ENCODE measurements at places on chromosomes 1 and 21.

GRCh38 chr1:201184307-201185122 is 6.1 kb upstream of the IGFN1 start:
- peak; percentile 63 for DNase-seq

DNA sequence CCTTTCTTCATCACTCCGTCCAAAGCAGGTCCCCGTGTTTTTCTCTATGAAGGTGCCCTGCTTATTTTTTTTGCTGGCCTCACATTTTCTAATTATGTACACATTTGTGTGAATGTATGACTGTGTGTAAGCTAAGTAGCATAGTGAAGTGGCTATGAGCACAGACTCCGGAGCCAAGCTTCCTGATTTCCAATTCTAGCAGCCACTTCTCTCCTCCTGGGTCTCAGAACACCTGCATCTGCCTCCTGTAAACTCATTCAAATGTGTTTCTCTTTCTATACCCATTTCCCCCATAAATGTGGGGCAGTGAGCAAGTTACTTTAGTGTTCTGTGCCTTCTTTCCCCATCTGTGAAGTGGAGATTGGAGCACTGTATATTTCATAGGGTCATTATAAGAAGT is 2.1 kb downstream of the SLAMF6 start:
- no peak for DNase-seq

- DNase-seq: no peak
Measured at GRCh38 chr1:230517786-230518185, 91.7 kb upstream of the PGBD5 start.

DNA sequence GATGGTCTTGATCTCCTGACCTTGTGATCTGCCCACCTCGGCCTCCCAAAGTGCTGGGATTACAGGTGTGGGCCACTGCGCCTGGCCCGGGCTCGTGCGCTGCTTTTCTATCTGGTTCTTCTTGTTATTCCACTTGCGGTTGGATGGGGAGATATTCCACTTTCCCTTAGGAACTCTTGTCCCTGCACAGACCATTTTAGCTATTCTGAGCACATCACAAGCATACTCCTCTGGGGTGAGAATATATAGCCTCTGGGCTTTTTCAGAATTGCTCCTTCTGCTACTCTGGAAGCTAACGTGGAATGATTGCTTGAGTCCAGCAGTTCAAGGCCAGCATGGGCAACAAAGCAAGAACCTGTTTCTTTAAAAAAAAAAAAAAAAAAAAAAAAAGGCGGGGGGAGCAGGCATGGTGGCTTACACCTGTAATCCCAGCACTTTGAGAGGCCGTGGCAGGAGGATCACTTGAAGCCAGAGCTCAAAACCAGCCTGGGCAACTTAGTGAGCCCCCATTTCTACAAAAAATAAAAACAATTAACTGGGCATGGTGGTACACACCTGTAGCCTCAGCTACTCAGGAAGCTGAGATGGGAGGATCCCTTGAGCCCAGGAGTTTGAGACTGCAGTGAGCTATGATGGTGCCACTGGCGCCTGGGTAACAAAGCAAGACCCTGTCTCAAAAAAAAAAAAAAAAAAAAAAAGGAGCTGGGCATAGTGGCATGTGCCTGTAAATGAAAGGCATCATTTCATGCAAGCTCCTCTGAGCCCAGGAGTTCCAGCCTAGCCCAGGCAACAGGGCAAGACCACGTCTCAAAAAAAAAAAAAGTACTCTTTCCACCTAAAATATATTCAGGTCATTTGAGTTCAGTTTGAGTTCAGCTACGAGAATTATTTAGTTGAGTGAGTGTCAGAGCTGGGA is 11.8 kb upstream of the PGD start:
- no peak for DNase-seq

DNA sequence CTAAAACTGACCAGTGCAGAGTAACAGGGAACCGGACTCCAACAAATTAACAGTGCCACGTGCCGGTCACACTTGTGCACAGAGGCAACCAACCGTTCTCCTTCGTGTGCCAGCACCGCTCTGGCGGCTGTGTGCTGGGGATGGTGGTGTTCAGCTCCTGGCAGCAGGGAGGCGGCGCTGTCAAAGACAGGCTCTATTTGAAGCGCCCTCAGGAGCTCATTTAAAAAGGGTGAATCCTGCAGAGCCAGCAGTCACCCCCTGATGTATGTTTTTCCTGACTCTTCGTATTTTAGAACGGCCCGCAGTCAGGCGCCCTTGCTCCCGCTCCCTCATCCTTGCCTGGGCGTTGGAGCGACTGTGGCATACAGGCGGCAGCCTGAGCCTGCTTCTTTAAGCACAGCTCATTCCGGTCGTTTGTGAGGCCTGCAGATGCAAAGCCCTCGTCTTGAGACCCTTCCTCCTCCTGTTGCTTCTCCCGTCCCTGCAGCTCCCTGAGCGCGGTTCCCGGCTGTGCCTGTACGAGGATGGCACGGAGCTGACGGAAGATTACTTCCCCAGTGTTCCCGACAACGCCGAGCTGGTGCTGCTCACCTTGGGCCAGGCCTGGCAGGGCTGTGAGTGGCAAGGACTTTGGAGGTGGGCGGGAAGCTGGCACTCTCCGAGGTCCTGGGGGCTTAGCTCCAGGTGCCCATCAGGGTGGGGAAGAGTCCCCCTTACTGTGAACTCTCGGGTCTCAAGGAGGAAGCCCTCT is 1.1 kb downstream of the DFFB start:
- peak; percentile 21 for DNase-seq

Data from HEK293T (cell line).